Hematopoietic multipotent progenitor cell treated with erythropoietin and hydrocortisone succinate and interleukin-3 and kit ligand, for 15 days (in vitro differentiated cells): ENCODE measurements at places on chromosomes 2 and 18.

DNA sequence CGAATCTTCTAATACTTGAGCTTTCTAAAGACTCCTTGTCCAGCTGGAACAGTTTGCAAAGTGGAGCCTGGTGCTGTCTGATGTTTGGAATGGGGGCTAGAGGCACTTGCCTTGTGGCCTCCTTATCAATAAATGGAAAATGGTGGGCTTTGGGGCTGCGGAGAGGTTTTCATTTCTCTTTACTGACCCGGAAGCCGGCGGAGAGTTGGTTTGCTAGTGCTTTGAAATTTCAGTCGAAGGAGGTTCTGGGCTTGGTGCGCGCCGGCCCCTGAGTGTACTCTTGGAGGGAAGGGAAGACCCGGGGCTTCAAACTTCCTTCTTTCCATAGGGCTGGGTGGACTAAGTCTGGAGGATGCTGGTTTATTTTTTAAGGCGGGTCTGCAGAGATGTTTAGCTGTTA is 714 bp downstream of the RPIA start:
- no peak for DNase-seq

- no peak for DNase-seq
Observed at GRCh38 chr2:168210895-168211570, 36.4 kb downstream of the STK39 start.

GRCh38 chr2:8574196-8575037 is 107.4 kb upstream of the ID2 start:
- DNase-seq, result no peak

DNA sequence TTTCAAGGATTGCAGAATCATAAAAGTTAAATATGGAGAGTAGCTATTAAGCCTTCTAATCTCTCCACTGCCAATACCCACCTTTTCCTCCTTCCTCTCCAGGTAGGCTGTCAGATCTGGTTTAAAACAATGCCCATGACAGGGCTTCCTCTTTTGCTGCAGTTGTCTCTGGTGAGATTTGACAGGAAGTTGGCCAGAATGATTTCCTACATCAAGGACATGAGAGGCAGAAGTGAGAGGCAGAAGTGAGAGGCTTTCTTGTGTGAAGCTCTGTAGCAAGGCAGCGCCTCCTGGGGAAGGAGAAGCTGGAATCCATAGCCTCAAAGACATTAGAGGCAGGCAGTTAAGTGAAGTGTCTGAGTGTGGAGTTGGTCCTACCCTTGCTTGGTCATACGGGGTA is 385.7 kb downstream of the HRH4 start:
- DNase-seq, result no peak

- DNase-seq, result no peak
Observed at GRCh38 chr2:236109061-236109460, 59.1 kb downstream of the GBX2 start.

DNA sequence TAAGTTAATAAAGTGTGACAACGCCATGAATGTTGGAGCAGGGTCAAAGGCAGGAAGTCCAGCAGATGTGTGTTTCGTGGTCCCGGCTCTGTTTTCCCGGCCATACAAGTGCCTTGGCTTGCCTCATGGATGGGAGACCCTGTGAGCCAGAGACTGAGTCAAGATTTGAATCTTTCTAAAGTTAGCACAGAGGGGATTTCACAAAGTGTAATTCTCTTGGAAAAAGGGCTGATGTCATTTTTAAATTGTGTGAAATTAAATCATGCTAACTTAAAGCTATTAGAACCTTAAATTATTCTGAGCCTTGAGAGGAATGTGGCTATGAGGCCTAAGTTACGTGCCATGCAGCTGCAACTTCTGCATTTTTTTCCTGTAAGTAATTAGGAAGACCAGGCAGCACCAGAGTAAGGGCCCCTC is 38.3 kb upstream of the RALBP1 start:
- DNase-seq, result no peak

- DNase-seq, result no peak
Observed at GRCh38 chr18:45221363-45221762, 393.9 kb upstream of the SLC14A2 start.

DNA sequence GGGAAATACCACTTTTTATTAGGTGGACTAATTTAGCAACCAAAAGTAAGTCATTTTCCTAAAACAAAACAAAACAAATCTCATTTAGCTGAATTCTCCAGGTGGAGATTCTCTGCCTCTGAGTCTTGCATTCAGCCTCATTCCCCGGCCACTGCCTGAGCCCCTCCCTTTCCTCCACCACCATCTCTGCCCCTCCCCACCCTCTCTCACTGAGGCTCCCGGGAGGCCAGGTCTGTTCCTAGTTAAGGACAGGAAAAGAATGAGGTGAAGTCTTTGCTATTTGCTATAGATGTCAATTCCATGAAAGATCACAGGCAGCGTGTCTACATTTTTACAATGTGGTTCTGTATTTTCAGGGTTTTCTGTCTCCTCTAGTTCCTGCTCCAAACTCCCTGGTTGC is 83.0 kb upstream of the SOX11 start:
- no peak for DNase-seq
